ENCODE measurements at places on chromosomes 3 and 15.

GRCh38 chr3:7205535-7205934, 344.6 kb downstream of the GRM7 start:
- no peak for DNase-seq

GRCh38 chr3:6287088-6287875, 573.6 kb upstream of the GRM7 start:
- no peak for DNase-seq

DNA sequence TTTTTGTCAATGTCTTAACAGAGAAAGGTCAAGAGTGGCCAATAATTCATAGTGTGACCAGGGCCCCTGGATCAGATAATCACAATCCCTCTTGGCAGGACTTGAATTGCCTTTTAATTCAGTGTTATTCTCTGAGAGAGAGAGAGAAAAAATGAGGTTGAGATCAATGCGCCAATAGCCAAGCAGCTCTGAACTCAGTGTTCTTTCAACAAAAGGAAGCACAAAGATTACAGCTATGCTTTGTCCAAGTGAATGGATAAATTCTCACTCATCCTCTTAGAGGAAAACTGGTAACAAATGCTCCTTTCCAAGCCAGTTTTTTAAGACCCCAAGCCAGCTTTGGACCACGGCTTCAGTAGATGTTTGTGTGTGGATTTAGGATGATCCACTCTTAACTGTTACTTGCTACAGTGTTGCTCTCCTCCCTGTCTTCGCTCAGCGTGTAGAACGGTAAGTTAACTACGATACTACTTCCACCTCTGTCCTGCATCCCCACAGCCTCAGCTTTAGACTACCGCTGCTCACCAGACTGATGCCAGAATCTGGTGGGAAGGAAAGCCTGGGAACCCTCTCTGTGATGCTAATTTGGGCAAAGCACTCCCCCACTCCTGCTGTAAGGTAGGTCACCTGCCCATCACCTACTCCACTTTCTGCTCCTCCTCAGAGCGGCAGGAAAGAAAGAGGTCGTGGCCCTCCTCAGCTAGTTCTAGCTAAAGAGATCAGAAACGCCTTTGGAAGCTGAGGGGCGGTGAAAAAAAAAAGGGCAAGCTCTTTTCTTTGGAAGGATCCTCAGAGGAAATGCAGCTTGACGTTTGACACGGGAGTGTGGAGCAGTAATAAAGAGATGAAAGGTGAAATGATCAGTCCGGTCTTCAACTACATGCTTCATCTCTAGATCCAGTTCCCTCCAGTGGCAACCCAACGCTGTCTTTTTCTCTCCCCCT, 46.8 kb upstream of the LPP start:
- no peak for DNase-seq

- DNase-seq = peak; percentile 92
Observed at GRCh38 chr15:98779463-98780071, 131.2 kb downstream of the IGF1R start.

- no peak for DNase-seq
Observed at GRCh38 chr3:59237121-59237520, 187.3 kb upstream of the CFAP20DC start.

- DNase-seq = peak; percentile 90
Observed at GRCh38 chr15:79032656-79033055, 57.9 kb downstream of the RASGRF1 start.

GRCh38 chr3:108438542-108438941, 71.9 kb downstream of the MYH15 start:
- DNase-seq = no peak

DNA sequence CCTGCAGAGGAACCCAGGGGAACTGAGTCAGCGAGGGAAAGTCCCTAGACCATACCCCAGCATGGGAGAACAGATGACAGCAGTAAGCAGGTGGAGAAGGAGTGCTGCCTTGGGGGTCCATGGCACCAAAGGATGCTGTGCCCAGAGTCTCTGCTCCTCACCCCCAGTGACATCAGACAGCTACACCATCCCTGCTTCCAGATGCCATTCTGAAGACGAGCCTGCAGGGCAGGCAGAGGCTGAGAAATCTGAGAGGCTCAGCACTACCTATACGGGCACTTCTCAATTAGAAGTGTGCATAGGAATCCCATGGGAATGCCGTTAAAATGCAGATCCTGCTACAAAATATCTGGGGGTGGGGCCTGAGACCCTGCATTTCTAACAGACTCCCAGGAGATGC, 211.3 kb upstream of the NSMCE3 start:
- DNase-seq = no peak

- no peak for DNase-seq
Observed at GRCh38 chr3:188834349-188834748, 337.4 kb upstream of the TPRG1 start.

DNA sequence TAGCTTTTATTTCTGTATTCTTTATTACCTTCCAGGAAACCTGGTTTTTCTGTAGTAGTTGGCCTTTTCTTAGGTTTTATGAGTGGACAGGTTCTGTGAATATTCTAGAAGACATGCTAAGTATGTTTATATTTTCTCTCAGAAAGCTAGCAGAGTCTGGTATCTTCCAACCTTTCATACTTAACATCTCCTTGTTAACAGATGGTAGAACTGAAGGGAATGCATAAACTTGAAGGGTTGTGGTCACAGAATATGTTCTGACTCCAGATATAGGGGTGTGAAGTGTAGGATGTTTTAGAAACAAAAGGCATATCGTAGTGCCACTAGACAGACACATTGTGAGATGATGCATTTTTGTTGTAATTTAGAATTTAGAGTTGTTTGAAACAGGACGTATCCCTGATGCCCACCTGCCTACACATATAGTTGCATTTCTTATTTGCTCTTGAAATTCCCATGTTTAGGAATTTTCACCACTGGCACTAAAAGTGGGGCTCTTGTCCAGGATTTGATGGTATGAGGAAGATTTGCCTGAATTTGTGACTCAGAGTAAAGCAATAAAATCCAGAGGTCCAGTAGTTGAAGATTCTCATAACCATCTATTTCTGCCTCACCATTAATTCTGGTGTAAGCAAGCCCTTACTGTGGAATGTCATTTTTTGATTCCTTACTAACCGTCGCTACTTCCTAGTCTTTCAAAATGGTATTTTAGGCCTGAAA, 274.5 kb downstream of the FEZF2 start:
- no peak for DNase-seq

DNA sequence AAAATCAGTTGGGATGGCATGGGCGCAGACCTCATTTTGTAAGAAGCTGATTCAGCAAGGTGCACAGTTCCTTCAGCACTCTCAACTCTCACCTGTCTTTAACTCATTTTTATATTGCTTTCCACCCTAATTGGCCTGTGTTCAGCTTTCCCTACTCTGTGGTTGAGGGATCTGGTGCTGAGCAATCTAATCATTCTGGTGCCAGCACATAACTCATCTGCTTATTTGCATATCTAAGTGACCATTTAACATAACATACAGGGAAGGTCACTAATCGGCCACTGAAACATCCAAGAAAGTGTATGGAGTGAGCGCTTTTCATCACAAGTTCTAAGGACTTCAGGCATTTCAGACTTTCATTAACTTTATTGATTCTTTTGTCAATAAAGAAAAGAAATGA, 303.4 kb upstream of the ROPN1 start:
- no peak for DNase-seq

- DNase-seq = no peak
Observed at GRCh38 chr3:12974334-12974733, 98.9 kb downstream of the IQSEC1 start.

DNA sequence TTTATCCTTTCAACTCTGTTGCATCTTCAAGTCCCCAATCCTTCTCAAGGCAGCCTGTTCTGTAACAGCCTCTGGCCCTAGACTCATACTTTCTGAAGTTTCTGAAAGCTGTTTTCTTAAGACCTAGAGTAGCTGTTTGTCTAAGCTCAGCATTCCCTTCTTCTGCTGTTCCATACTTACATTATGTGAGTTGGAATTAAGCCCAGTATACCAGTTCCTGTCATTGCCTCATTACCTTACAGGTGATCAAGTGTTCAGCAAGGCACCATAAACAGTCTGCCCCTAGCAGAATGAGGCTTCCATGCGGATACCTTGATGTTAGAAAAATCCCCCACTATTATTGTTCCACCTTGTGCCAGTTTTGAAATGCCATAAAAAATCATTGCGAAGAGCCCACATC, 180.6 kb downstream of the PLCL2 start:
- DNase-seq = no peak

- DNase-seq = no peak
Observed at GRCh38 chr3:191068946-191069813, 129.9 kb upstream of the OSTN start.

DNA sequence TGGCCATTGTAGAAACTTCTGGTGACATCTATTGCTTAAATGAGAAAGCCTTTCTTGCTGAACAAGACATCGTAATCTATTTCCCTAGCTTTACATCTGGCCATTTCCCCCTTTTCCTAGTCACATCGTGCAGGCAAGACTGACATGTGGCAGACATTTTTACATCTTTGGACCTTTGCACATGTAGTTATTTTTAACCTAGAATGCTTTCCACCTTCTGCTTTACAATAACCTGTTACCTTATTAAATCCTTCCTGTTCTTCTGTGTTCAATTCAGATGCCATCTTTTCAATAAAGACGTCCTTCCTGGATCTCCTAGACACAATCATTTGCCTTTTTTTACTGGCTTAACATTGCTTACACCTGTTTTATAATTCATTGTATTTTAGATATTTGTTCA, 343.3 kb downstream of the DIPK2A start:
- no peak for DNase-seq

- no peak for DNase-seq
Observed at GRCh38 chr15:60128000-60128376, 123.9 kb downstream of the FOXB1 start.

GRCh38 chr3:181847276-181847675, 135.6 kb downstream of the SOX2 start:
- DNase-seq = no peak

DNA sequence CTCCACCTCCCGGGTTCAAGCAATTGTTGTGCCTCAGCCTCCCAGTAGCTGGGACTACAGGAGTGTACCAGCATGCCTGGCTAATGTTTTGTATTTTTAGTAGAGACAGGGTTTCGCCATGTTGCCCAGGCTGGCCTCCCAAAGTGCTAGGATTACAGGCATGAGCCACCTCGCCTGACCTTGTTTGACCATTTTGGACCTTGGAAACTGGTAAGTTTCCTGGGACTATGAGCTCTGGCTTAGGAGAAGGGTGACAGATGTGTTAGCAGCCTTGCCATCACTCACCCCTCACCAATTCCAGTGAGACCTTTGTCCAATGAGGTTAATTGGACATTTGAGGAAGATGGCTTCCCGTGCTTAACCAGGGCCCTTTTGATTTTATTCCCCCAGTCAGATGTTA, 19.9 kb downstream of the DNASE1L3 start:
- no peak for DNase-seq

- DNase-seq = no peak
Observed at GRCh38 chr3:53489787-53490458, 4.5 kb upstream of the CACNA1D start.

DNA sequence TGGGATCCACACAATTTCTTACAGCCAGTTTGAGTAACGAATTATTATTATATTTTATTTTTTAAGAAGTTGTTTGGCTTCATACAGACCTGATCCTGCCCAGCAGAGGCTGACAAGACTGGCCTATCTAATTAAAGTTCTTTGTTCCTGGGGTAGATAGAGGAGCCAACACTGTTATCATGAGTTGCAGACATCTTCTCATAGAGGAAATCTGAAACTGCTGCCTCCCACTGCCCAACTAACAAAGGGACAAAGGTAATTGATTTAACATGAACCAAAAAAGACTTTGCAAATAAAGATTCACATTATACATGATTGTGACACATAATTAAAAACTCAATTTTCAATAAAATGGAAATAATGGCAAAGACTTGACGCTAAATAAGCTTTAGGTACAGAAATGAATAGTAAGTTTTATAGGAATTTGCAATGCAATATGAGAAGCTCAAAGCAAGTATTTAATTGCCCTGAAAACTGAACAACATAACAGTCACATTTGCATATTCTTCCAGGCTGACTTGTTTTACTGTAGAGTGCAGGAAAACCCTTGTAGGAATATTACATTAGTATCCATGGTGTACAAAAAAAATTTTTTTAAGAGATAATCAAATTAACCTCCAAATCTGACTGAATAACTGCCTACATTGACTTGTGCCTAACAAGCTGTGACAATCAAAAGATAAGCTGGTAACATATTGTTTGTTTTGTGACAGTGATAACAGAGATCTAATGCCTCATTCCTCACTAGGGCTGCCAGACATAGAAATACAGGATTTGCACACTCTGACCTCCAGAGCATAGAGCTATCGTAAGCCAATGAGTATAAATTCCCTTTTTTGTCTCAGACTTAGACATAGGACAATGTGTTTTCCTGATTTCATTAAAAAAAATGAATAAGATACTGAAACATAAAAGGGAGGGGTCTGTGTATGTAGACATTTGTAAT, 273.2 kb downstream of the MFSD1 start:
- DNase-seq = no peak

DNA sequence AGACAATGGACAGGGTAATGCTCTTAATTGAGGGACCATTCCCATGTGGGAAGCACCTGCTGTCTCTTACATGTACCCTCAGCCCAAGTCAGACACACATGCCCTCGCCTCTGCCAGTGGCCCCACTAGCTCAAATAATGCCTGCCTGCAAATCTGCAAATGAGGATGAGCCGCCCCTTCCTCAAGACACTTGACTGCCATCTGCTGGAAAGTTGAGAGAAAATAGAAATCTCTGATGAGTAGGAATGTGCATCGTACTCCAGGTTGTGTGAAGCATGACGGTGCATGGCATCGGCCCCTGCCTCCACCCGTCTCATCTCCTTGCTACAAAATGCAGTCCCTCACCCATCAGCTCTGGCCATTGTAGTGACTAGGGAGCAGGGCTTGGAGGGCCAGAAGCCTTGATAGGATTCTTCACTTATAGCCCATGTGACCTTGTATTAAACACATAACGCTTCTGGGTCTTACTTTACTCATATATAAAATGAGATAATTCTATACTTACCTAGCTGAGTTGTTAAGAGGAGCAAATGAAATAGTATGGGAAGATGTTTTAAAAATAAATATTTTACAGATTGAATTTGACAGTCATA, 6.3 kb upstream of the SCN5A start:
- peak; percentile 5 for DNase-seq

GRCh38 chr3:157030712-157031111, 129.2 kb downstream of the CCNL1 start:
- no peak for DNase-seq

- no peak for DNase-seq
Observed at GRCh38 chr3:174891524-174892203, 32.5 kb downstream of the NAALADL2 start.

DNA sequence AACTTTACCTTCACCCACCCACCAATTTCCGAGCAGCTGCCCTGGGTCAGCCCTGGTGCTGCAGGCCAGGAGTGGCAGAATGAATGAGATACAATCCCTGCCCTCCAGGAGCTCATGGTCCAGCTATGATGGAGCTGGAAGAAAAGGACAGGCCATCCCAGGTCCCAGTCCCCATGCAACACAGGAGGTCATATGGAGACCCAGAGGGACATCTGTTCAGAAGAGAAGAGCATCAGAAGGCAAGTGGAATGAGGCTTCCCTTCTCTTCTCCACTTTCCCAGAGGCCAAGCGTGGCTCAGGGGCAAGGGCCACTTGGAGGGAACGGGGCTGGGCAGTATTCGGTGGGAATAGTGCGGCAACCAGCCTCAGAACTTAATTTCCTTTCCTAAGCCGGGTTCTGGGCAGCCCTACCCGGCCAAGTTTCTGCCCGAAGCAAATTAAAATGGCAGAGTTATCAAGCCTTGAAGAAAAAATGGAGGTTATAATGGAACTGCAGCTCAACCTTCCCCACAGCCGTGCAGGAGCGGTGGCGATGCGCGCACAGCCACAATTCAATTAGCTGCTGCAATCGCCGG, 35.9 kb downstream of the TLE3 start:
- DNase-seq = no peak

GRCh38 chr15:45115312-45115820, 1.2 kb downstream of the DUOXA2 start:
- DNase-seq = no peak

GRCh38 chr3:134590766-134591165, 60.1 kb downstream of the KY start:
- DNase-seq = no peak
